ENCODE measurements at places on chromosomes 1 and 21. TPM values are rescaled to one million over a fixed set of nuclear protein-coding genes. Genes with fewer than 3 reads are reported as not detected.

Gene DISP3
- total RNA-seq, result 0.58 TPM

Gene IQCC
- total RNA-seq, result 4.8 TPM

Gene SAMD11
- not detected for total RNA-seq

Gene SAMSN1
- 119 TPM for total RNA-seq

Gene KIF26B
- 0.60 TPM for total RNA-seq

Gene KCNE1
- total RNA-seq, result not detected

GRCh38 chr1:112358798-112359408 lies 37.1 kb upstream of the CTTNBP2NL start:
- peak; percentile 27 for DNase-seq

GRCh38 chr1:89786628-89787214 lies 34.1 kb upstream of the LRRC8D start:
- no peak for DNase-seq

- DNase-seq, result no peak
These were observed 472.9 kb upstream of the RUNX1 start for GRCh38 chr21:35521852-35522505.

GRCh38 chr1:215835951-215836350 lies 268.8 kb downstream of the KCTD3 start:
- DNase-seq, result no peak

DNA sequence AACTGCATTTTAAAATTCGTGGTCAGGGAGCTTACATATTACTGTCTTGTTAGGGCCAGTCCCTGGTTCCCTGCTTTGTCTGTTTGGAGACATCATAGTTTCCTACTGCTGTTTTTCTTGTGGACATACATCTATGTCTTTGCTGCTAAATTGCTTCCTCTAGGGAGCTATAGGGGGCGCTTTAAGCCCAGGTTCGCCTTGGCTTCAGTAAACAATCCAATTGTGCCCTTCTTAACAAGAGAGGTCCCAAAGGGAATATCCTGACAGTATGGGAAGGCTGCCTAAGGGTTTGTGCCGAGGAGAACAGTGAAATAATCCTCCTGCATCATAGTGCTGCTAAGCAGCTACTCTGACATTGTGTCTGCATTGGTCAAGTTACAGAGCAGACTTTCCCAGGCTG lies 112.5 kb downstream of the USH2A start:
- no peak for DNase-seq

DNA sequence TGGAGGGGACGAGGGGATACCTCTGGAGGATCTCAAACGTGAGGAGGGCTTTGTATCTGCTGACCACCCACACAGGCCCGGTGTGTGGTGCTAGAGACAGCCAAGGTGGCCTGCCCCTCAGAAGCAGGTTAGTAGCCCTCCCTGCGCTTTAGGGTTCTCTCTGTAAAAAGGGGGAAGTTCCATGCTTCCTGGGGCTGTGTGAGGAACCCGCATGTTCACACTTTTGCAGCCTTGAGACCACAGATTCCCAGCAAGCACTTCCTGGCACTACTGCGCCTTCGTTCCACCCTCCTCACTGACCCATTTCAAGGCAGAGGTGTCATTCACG lies 7.9 kb upstream of the GUCA2B start:
- no peak for DNase-seq

GRCh38 chr1:213457186-213457585 lies 406.1 kb downstream of the RPS6KC1 start:
- no peak for DNase-seq

- DNase-seq, result no peak
These were observed 237.0 kb downstream of the TBX15 start for GRCh38 chr1:118751166-118751565.

- no peak for DNase-seq
These were observed 2.5 kb upstream of the POGK start for GRCh38 chr1:166836733-166837132.

Measured in activated naive CD8-positive, alpha-beta T cell treated with anti-CD3 and anti-CD28 coated beads for 36 hours (primary cell).